ENCODE measurements at places on chromosomes 7 and 10.
A peak's percentile ranks its signal among the peaks of the same experiment; 100 is the strongest.

GRCh38 chr7:159141167-159141566 lies 3.5 kb downstream of the VIPR2 start:
- DNase-seq: no peak

DNA sequence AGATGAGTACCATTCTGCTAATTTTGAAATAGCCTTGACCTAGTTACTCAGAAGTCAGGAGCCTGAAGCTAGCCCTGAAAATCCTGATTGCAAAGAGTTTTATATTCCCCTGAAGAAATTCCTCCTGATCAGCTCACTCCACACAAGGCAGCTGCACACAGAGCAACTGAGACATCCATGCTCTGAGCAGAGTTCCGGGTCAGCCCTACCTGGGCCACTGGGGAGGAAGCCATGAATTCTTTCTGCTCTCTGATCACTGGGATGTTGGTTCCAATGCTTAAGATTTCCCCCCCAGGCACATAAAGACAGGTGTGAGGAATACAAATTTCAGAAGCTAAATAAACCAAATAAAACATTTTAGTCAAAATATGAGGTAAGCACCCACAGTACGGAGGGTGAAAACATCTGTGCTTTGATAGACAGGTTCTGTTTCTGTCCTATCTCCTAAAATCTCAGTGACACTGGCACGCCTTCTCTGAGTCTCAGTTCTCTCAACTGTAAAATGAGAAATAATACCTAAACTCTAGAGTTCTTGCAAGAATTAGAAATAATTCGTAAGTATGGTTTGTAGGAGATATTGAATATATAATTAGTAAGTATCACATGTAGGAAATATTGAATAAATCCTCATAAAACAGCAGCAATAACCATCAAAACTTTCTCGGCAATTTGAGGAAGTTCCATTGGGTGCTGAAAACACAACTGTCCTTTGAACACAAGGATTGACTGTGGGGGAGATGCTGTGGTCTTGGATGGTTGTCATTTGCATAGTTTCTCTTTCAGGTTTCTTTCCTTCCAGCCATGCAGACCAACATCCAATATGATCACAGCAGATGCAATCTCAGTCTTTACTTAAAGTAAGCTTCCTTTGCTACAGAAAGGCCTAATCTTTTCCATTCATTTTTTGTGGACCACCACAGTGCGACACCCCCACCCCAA lies 133.0 kb upstream of the TNS3 start:
- DNase-seq: no peak

GRCh38 chr7:36667007-36667745 lies 57.1 kb downstream of the AOAH start:
- DNase-seq: no peak

DNA sequence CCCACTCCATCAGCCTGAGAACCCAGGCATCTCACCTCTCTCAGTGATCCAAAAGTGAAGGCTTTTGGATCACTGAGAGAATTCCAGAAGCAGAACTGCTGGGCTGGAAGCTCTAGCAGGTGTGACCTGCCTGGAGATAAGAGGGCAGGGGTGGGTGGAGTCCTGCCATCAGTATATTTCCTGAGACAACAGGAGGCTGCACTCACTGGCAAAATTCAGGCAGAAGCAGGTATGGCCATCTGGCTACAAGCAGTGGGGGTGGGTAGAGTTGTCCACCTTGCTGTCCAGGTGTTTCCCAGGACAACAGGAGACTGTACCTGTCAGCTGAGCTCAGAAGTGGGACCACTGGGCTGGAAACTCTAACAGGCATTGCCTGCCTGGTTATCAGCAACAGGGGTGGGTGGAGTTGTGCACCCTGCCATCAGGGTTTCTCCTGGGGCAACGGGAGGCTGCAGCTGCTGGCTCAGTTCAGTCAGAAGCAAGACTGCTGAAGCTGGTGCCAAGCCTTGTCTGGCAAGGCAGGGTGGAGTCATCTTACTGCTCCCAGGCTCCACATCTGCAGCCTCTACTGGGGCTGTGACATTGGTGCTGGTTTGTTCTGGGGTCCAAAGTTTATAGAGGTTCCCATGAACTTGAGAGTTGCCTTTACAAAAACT lies 47.2 kb upstream of the SFTPD start:
- no peak for DNase-seq

- peak; percentile 12 for DNase-seq
Observed at GRCh38 chr10:79241990-79242619, 105.2 kb upstream of the PPIF start.

GRCh38 chr10:51090190-51090589 lies 15.9 kb downstream of the PRKG1 start:
- no peak for DNase-seq

DNA sequence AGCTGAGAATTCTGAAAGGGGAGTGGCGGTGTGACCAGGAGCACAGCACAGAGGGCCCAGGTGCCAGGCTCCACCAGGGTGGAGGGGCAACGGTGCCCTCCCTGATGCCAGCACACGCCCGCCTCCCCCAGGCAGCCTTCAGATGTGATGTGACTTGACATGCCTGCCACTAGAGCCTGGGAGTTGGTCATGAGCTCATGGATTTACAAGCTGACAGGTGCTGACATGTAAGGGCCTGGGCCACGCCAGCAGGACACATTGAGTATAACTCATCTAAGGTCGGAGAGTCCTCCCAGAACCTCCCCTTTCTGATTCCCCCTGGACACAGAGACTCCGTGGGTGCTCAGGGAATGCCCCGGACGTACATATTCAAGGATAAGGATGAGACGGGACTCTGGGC lies 74.2 kb downstream of the LSM5 start:
- no peak for DNase-seq

GRCh38 chr7:27765841-27766240 lies 25.9 kb downstream of the TAX1BP1 start:
- DNase-seq: no peak

GRCh38 chr10:110076559-110077318 lies 69.0 kb downstream of the ADD3 start:
- DNase-seq: no peak

- DNase-seq: peak; percentile 42
Observed at GRCh38 chr10:132793871-132794849, 8.2 kb upstream of the NKX6-2 start.

DNA sequence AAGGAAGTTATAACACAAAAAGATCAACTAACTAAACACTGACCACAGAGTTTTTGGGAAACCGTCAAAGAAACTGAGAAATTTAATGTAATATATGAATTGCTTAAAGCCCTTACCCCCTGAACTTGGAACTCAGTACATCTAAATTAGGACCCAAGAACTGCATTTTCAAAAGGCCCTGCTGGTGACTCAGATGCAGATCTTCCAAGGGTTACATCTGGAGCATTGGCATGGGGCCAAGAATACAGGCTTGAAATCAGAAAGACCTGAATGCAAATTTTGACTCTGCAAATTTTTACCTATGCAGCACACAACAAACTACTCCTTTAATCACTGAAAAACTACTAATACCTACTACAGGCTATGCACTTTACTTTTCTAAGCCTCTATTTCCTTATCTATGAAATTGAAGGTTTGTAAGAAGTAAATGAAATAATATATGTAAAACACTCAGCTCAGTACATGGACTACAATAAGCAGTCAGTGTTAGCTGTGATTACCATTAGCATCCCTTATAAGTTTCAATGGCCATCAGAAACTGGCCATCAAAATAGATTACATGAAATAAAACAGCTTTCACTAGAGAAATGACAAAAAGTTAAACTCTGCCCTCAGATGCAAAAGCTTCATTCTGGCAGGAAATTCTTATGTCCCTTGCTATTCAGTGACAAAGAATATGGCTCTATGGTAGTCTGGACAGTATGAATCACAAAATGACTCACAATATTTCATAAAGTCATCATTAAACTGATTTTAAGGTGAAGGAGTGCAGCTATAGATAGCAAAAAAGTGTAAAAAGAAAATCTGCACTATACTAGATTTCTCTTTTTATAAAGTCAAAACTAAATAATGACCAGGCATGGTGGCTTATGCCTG lies 43.6 kb downstream of the NSUN6 start:
- DNase-seq: peak; percentile 53

DNA sequence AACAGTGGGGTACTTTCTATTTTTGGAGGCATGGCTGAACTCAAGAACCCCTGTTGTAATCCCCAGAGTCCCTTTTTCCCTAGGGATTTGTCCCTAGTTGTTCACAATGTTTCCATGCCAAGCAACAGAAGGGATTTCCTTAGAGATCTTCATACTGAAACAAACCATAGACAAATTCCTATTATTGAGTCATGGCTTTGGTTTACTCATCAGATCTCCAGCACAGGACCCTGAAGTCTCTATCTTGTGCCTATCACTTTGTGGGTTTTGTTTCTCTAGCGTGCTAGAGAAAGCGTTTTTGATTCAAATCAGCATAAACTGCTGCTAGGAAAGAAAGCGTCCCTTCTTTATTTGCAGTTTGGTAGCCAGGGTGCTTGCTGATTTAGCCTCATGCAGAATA lies 165.0 kb downstream of the BAMBI start:
- no peak for DNase-seq

DNA sequence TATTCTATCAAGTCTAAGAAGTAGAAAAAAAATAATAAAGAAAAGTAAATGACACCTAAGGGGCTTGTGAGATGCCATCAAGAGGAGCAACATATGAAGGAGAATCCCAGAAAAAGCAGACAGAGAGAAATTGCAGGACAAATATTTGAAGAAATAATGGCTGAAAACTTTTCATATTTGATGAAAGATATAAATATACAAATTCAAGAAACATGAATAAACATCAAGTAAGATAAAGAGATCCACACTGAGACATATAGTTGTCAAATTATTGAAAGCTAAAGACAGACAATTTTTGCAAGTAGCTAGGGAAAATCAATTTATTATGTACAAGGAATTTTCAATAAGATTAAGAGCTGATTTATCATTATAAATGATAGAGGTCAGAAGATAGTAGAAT lies 558.0 kb downstream of the ZWINT start:
- DNase-seq: no peak

- no peak for DNase-seq
Observed at GRCh38 chr10:43225004-43225786, 41.7 kb downstream of the RASGEF1A start.

DNA sequence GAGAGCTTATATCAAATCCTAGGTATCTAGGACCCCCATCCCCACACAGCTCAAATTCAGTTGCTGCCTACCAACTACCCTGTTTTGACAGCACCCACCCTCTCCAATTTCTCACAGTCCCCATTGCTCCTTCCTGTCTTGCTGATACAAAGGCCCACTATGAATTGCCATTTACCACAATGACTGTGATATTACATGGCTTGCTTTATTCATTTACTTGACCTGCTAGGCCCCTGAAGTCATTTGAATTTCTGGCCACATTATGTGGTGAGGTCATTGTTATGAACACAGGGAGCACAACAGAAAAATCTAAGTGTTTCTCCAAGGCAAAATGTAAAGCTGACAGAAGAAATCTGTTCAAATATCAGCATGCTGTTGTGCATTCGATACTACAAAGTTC lies 101.4 kb downstream of the PPP1R17 start:
- DNase-seq: no peak

GRCh38 chr7:37815671-37816371 lies 32.6 kb upstream of the NME8 start:
- no peak for DNase-seq

- DNase-seq: no peak
Observed at GRCh38 chr10:72906446-72906845, 12.9 kb downstream of the OIT3 start.

GRCh38 chr10:129956876-129957673 lies 7.0 kb downstream of the EBF3 start:
- DNase-seq: peak; percentile 14

- no peak for DNase-seq
Observed at GRCh38 chr7:79300573-79300972, 152.9 kb downstream of the MAGI2 start.

DNA sequence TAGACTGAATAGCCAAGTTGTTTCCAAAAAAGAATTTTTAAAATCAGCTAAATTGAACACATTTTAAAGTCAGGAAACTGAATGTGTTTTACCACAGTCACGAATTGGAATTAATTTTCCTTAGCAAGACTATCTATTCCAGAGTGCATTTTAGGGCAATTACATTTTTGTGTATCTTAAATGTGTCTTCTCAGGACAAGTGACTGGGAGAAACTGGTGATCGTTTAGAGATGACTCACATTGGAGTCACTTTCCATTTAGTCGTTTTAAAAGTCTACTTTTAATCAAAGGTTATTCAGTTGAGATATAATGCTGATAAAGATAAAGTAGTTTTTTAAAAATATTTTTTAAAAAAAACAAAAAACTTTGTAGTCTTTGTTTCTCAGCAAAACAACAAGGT lies 191.7 kb upstream of the SLC26A5 start:
- DNase-seq: no peak

- no peak for DNase-seq
Observed at GRCh38 chr7:154914996-154915380, 87.9 kb downstream of the PAXIP1 start.

DNA sequence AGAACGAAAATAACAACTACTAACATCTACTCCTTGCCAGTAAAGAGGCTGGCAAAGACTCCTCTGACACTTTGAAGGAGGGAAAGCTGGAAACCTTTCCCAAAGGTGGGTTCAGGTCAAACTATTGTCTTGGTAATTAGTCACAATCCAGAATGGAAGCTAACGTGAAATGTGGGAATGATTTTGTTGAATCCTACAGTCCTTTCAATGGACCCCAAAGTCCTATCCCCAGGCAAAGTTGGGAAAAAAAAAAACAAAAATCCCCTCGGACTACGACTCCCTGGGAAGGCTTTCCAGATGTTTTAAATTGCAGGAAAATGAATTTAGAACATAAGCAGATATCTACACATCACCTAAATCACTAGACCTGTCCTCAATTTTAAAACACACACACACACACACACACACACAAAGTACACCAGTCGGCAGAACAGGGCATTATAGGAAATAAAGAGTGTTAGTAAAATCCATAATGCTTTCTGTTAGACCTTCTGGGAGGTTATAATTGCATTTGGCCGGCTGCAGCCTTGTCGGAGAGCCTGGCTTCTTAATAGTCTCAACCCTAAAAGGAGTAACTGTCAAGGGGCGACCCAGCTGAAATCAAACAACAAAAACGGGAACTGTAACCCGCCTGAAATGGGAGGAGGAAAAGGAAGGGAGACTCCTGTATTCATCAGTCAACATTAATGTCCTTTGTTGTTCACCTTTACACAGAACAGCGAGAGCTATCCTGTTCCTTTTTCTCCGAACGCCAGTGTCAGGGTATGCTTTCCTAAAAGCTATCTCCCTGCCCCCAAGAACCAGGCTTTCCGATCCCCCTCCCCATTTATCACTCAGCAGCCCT lies 1.5 kb downstream of the DOCK4 start:
- DNase-seq: peak; percentile 41

DNA sequence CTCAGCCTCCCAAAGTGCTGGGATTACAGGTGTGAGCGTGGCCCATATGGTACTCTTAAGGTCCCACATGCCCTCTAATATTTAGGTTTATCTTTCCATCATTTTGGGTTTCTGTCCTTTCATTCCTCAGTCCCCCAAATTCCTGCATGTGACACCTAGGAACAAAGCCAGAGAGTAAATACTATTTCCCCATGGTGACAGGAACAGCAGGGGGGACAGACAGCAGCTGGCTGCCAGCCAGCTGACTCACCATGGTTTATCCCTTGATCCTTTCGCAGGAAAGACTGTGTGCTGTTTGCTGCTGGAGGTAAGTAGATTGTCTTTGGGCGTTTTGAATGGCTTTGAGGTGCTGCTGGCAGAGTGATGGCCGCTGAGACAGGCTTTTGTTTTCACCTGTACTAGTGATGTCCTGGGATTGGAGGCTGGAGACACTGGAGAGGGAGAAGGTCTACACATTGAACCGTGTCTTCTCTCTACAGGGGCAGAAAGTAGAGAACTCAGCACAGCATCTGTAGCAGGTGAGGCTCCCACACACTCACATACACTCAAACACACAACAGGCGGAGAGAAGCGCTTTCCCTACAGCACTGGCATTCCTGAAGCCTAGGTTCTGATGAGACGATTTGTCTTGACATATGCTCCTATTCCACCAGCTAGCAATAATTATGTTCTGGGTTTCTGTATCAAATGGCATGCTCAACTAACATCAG lies 83.7 kb upstream of the EFCAB10 start:
- DNase-seq: peak; percentile 96
